ENCODE measurements at places on chromosomes 4 and X.

DNA sequence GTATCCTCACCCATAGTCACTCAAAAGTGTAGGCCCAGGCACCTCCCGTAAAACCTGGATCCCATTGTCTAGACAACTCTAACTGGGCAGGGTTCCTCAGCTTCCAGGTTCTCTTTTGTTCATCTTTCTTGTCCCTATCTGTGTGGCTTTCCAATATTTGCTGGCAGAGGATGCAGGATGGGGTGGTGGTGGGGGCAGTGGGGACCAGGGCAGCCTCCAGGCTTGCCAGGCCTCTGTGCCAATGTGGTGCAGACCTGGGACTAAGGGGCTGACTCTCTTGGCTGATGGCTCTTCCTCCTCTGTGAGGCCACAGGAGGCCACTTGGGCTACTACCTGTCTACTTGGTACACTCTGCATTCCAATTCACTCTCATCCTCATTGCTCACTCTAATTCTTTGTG, 76.4 kb downstream of the NBDY start:
- DNase-seq = no peak

GRCh38 chrX:3295731-3296130, 50.7 kb downstream of the MXRA5 start:
- DNase-seq = no peak

DNA sequence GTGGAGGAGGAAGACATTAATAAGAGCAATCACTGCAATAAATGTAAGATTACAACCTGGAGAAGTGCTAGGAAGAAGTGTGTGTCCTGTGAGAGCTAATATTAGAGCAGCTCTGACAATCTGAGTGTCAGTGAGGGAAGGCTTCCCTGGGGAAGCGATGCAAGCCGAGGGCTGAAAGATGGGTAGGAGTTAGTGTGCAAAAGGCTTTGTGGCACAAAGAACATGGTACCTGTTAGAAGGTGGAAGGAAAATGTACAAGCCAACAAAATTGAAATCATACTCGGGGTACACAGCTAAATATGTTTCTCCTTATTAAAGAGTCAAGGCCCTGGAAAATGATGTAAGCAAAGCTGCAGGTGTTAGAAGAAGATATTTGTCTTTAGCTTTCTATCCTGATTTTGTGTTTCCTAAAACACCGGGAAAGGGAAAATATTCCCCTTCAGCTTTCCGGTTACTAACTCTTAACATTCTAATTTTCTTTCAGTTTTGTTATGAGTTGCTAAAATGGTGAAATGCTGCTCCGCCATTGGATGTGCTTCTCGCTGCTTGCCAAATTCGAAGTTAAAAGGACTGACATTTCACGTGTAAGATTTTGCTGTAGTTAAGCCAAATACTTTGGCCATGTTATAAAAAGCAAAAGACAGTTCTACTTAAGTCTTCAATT, 808 bp downstream of the THAP6 start:
- DNase-seq = no peak

GRCh38 chr4:2066571-2067445, 7.7 kb downstream of the NAT8L start:
- DNase-seq = no peak

- no peak for DNase-seq
Observed at GRCh38 chr4:81690871-81691270, 219.2 kb upstream of the RASGEF1B start.

- DNase-seq = no peak
Observed at GRCh38 chr4:147599769-147600168, 17.4 kb upstream of the TMEM184C start.

- no peak for DNase-seq
Observed at GRCh38 chrX:30597216-30598012, 19.8 kb upstream of the TASL start.

DNA sequence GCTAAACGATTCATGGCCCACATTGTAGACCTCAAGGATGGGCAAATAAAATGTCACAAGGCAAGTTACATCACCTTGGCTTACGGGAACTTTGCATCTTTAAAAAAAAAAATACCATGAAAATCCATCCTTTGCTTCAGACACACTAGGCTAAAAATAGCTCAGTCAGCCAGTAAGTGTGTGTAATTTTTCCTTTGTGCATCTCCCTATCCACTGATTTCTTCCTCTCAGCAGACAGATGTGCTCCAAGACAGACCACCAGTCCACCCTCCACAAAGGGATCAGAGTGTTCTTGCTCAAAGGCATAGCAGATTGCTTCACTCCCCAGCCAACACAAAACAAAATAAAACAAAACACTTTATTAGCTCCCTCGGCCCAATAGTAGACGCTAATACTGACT, 14.6 kb downstream of the LDB2 start:
- no peak for DNase-seq

- DNase-seq = no peak
Observed at GRCh38 chr4:19135895-19136633, 1114.5 kb upstream of the LCORL start.

- no peak for DNase-seq
Observed at GRCh38 chrX:48714573-48714972, 18.0 kb downstream of the SUV39H1 start.

GRCh38 chr4:184248216-184248615, 30.5 kb upstream of the ENPP6 start:
- no peak for DNase-seq

DNA sequence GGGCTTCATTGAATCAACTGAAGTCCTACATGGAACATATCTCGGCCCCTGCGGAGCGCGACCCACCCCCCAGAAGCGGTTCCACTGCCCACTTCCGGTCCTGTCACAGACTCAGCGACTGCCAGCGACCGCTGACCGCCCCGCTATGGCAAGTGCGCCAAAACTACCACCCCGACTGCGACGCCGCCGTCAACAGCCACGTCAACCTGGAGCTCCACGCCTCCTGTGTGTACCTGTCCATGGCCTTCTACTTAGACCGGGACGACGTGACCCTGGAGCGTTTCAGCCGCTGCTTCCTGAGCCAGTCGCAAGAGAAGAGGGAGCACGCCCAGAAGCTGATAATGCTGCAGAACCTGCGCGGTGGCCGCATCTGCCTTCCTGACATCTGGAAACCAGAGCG, 14.8 kb upstream of the FAM47A start:
- no peak for DNase-seq

GRCh38 chr4:79364061-79364460, 38.2 kb upstream of the NAA11 start:
- DNase-seq = no peak

- DNase-seq = no peak
Observed at GRCh38 chrX:109855501-109855900, 122.4 kb upstream of the ACSL4 start.

Data from stimulated activated CD8-positive, alpha-beta memory T cell treated with anti-CD3 and anti-CD28 coated beads, Interleukin-4, amount 100 ng/mL, for 4 hours (primary cell).